Uterus (tissue), 4 donors: ENCODE measurements at places on chromosomes 7 and 10. TPM values are rescaled to one million over a fixed set of nuclear protein-coding genes. Genes with fewer than 3 reads are reported as not detected.
A peak's percentile ranks its signal among the peaks of the same experiment; 100 is the strongest.

- DNase-seq = no peak
Measured at GRCh38 chr7:151018421-151019129, 5.7 kb downstream of the ATG9B start.

DNA sequence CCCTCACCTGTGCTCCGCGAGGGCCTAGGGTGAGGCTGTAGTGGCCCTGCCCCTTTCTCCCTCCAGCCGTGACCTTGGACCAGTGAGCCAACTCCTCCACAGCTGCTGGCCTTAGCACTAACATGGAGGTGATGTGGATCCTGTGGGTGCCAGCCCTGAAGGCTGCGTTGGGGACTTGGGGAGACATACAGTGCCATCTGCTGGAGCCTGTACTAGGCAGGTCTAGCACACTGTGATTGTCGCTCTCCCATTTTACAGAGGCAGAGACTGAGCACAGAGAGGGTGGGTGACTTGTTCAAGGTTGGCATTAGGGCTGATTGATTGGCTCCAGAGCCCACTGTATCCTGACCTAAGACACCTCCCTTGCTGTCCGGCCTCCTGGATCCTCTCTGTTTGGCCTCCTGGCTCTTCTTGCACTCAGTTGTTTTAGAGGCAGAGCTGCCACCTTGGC is 37.6 kb downstream of the PRF1 start:
- peak; percentile 7 for DNase-seq

The UPK3B gene
- not detected for total RNA-seq

- no peak for DNase-seq
Measured at GRCh38 chr10:29243750-29244149, 45.1 kb upstream of the LYZL1 start.

DNA sequence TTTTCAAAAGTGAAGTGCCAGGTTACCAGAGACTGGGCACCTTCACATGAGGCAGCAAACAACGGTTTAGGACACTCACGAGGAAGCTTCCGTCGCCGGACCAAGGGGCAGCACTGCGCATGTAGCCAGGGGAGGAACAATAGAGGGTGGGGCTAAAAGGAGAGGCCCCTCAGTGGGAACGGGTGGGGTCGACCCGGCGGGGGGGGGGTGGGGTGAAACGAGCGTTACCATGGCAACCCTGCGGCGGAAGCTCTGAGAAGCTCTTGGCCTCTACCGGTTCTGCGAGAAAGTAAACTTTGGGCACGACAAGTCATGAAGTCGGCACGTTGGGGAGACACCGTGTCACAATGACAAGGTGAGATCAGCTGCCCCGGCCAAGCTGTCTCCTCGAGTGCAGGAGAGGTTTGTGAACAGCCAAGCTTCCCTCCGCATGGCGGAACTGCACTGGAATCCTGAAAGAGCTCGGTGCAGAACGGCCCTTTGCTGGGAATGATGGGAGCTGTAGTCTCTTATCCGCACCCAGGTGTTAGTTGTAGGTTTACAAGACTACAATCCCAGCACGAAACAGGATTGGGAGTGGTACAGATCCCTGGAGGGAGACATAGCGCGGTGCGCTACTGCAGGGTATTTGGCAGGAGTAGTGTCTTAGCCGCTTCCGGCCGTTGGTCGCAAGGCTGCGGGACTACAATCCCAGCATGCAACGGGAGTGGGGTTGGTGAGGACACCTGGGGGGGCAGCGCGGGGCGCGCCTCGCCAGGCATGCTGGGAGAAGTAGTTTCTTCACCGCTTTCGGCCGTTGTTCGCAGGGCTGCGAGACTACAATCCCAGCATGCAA is 72.8 kb upstream of the ZNF722 start:
- peak; percentile 58 for DNase-seq

The GPR15LG gene
- not detected for total RNA-seq

DNA sequence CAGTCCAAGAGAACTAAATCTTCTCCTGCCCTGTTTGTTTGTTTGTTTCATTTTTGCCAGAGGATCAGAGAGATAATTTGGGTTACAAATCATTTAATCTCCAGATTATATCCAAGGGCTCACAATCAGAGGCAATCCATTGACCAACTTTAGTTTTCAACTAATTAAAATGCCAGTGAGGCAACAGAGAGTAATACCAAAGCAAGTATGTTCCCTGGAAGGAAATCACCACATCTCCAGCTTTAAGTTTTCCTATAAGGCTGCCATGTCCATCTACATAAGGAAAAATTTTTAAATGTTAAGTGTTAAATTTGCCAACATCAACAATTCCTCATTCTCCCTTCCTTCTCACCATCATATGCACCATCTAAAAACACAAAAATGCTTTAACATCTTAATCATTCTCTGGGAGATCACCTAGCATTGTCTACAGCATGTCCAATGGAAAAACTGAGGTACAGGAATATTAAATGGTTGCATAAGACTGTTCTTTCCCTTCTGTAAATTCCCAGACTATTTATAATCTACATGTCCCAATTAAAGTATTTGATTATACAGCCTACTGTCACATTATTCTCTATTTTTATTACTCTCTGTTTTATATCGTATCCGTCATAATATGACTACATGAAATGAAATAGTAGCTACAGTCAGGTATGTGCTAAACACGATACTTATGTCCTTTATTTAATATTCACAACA is 14.1 kb downstream of the USP54 start:
- no peak for DNase-seq

DNA sequence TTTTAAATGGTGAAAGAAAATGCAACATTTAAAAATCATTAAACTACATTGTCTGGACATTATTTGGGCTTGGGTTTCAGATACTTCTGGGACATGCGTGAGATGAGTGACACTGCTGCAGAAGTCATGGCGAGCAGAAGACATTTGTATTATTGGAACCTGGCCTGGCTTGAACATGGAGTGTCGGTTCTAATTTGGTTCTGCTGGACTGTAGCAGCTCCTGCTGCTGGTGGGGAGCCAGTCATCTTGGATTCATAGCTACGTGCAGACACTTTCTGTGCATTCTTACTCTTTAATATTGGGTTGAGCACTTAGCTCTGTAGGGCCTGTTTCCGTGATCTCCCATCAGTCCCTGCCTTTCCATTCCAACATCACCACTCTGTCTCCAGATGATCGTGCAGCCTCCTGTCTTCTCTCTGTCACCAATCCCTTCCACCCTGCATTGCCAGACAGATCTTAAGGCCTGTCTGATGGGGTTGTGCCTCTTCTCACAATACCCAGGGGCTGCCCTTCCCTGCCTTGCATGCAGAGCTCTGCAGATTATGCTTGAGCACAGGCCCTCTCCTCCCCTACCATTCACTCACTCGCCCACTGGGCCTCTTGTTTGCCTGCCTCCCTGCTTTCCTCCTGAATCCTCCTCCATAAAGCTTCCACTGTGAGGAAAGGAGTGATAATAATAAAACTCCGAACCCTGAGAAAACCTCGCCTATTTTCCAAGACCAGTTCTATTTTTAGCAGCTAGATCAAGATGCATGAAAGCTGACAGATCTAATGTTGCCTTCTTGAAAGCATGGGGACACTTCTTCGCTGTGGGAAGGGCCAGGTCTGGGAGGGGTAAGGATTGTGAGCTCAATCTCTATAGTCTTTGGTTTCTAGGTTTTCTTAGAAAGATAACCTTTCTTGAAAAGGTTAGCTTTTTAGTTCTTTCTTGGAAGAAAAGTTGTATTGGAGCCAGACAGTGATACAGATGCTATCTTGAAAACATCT is 32.9 kb downstream of the CELF2 start:
- DNase-seq = no peak

DNA sequence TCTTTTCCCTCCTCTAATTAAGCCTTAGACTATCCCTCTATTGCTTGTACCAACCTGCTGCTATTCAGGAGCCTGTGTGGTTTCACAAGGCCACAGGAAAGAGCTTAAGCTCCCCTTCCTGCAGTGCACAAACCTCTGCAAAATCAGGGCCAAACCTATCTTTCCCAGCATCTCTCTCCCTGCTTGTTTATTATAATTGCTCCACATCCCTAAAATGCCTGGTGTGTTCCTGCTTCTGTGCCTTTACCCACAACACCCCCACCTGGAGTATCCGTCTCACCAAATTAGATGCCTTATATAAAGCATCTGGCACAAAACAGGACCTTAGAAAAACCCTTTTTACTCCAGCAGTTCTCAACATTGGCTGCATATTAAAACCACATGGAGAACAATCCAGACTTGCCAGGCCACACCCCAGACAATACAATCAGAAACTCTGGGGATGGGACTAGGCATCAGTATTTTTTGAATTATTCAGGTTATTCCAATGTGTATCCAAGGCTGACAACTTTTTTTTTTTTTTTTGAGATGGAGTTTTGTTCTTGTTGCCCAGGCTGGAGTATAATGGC is 16.7 kb downstream of the SEC31B start:
- no peak for DNase-seq

The GIMAP5 gene
- total RNA-seq = 41.1 TPM

The PALD1 gene
- total RNA-seq = 6.8 TPM

DNA sequence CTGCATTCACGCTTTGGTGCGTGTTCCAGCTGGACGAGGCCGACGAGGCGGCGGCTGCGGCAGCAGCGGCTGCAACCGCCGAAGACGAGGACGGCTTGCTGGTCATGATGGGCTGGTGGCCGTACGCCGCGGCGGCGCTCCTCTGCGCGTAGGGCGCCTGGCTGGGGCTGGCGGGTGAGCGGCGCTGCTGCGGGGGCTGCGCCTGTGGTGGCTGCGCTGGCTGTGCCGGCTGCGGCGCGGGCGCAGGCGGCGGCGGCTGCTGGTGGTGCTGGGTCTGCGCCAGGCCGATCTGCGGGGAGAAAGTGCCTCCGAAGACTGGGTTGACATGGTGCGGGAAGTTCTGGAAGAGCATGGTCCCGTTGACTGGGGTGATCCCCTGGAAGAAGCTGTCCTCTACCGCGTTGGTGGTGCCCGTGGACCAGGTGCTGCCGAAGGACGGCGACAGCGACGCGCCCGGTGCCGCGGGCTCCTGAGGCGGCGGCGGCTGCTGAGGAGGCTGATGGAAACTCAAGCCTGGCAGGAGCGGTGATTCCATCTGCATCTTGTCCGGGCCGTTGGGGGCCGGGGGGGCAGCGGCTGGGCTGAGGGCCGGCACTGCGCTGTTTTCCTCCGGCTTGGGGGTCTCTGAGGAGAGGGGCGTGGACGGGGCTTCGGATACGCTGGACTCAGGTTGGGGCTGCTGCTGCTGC is 51.1 kb downstream of the CPEB3 start:
- peak; percentile 58 for DNase-seq

DNA sequence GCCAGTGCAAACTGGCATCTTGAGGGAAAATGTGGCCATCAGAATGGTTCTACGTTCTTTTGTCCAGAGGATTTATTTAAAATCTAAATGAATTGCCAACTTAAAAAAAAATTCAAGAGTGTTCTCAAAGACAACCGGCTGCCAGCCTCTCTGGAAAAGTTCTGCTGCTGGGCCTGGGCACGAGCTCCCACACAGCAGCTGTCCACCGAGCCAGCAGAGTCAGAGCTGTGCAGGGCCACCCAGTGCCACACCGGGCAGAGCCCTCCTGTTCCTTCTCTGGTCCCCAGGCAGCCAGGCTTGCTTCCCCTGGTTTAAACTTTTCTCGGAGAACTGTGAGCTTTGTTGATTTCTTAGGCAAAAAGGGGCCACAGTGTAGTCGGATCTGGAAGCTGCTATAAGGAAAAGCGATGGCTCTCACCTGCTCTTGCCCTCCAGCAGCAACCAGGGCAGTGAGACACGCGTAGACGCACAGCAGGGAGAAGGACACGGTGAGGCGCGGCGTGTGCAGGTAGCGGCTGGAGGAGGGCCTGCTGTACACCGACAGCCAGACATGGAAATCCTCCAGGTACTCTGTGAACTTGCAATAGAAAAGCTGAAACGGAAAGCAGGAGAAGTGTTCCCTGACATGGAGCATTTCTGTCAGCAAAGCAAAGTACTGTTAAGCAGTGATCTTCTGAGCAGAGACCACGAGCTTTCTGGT is 111.6 kb downstream of the PKD1L1 start:
- no peak for DNase-seq

GRCh38 chr7:39824456-39825200 is 125.4 kb upstream of the CDK13 start:
- DNase-seq = no peak

DNA sequence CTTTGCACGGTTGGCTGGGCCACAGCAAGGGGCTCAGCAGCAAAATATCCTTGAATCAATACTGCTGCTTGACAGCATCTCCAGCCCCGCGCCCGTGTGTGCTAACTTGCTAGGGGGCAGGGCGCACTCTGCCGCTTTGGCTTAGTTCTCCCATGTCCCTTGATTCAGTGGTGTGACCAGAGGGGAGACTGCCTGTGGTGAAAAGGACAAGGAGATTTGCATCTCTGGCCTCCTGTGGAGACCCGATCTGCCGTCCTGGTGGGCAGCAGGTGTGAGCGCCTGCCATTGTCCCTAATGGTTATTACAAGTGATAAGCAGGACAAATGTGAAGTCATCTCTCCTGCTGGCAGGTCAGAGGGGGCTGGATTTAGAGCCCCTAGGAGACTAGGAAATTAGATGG is 500.2 kb upstream of the GALNT17 start:
- no peak for DNase-seq

DNA sequence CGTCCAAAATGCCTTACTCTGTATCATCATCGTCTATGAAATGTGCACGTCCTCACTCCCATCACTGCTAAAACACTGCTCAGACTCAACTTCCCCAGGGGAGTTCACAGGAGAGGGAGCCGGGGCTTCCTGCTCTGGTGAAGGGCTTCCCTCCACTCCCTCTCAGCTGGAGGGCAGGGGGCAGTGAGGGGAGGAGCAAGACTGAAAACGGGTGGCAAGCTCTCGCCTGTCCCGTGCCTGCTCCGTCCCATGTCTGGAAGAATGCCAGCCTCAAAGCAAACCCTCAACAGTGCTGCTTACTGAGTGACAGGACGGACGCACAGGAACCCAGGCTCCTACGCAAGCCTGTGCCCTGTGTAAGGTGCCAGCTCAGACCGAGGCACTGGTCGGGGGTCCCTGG is 25.1 kb downstream of the PRKAG2 start:
- no peak for DNase-seq

GRCh38 chr7:23658831-23659427 is 21.1 kb upstream of the FAM221A start:
- DNase-seq = no peak

DNA sequence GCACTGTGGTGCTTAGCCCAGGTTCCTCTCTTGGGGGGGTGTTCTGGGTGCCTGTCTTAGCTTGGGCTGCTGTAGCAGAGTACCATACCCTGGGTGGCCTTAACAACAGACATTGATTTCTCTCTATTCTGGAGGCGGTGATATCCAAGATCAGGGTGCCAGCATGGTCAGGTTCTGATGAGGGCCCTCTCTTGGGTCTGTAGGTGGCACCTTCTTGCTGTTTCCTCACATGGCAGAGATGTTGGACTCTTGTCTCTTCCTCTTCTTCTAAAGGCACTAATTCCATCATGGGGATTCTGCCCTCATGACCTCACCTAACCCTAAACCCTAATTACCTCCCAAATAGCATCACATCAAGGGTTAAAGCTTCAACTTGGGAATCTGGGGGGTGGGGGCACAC is 19.9 kb upstream of the CRHR2 start:
- no peak for DNase-seq

DNA sequence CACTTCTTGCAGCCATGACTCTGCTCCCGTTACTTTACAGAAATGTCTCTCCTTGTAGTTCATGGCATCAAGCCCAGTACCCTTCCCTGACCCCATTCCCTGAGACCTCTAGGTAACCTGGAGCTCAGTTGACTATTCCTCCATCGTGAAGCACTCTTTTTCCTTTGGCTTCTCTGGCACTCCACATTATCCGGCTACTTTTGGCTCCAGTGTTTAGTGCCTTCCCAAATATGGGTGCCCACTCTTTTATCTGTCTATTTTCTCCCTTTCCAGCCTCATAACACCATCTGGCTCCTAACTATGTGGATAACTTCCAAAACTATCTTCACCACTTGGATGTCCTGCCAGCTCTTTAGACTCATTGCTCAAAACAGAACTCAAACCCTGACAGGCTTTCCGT is 744.7 kb upstream of the GALNT17 start:
- DNase-seq = peak; percentile 28

The GPNMB gene
- 121 TPM for total RNA-seq

The ANKRD61 gene
- not detected for total RNA-seq
